ENCODE measurements at places on chromosomes 11 and 22.

- no peak overlapping the region for H3K27ac ChIP-seq
- H3K4me1 ChIP-seq: no peaks in the 10 kb centered on the region
- H3K4me3 ChIP-seq: no peak overlapping the region
- DNase-seq: no peak
- H3K27me3 ChIP-seq: no peaks in the 10 kb centered on the region
Measured at GRCh38 chr11:47477323-47477722, 28.4 kb upstream of the RAPSN start.

- peak; percentile 67 for DNase-seq
- no peak overlapping the region for H3K4me3 ChIP-seq
- H3K36me3 ChIP-seq: no peaks in the 10 kb centered on the region
- no peak overlapping the region for H3K27ac ChIP-seq
Measured at GRCh38 chr11:122215244-122215992, 99.4 kb upstream of the BLID start.

- H3K4me1 ChIP-seq: peaks cover 31% of the 10 kb centered on the region
- H3K27me3 ChIP-seq: peaks cover 73% of the 10 kb centered on the region
- H3K27ac ChIP-seq: no peak overlapping the region
- DNase-seq: no peak
- no peaks in the 10 kb centered on the region for H3K36me3 ChIP-seq
- H3K4me3 ChIP-seq: peak overlapping the region; percentile 80
Measured at GRCh38 chr11:124740277-124740882, 638 bp downstream of the NRGN start.

DNA sequence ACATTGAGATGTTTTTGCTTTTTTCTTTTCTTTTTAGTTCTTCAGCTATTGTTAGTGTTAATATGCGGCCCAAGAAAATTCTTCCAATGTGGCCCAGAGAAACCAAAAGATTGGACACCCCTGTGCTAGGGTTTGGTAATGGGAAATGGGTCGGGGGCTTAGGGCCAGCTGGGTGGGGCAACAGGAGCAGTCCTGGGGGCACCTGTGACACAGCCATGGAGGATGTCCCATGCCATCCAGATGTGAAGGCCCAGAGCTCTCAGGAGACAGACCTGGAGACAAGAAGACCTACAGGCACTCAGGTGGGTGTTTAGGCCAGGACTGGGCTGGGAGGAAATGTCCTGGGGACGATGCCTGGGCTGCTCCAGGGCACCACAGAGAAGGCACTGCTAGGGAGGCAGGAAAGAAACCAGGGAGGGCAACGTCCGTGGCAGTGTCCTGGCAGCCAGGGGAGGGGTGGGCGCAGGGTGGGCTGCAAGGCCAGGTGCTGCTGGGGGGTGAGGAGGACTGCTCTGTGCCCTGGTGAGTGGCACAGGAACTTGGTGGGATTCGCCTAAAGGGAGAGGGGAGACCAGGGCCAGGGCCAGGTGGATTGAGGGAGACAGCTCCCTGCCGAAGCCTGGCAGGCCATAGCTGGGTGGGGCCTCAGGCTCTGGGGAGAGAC lies 21.4 kb downstream of the RELT start:
- H3K4me1 ChIP-seq: no peaks in the 10 kb centered on the region
- H3K27ac ChIP-seq: no peak overlapping the region
- no peaks in the 10 kb centered on the region for H3K27me3 ChIP-seq
- no peak for DNase-seq
- peaks cover 12% of the 10 kb centered on the region for H3K36me3 ChIP-seq

- H3K27ac ChIP-seq: no peak overlapping the region
- peaks cover 89% of the 10 kb centered on the region for H3K36me3 ChIP-seq
- no peak overlapping the region for H3K4me3 ChIP-seq
- no peaks in the 10 kb centered on the region for H3K4me1 ChIP-seq
Measured at GRCh38 chr22:46280999-46281623, 13.3 kb downstream of the TTC38 start.

DNA sequence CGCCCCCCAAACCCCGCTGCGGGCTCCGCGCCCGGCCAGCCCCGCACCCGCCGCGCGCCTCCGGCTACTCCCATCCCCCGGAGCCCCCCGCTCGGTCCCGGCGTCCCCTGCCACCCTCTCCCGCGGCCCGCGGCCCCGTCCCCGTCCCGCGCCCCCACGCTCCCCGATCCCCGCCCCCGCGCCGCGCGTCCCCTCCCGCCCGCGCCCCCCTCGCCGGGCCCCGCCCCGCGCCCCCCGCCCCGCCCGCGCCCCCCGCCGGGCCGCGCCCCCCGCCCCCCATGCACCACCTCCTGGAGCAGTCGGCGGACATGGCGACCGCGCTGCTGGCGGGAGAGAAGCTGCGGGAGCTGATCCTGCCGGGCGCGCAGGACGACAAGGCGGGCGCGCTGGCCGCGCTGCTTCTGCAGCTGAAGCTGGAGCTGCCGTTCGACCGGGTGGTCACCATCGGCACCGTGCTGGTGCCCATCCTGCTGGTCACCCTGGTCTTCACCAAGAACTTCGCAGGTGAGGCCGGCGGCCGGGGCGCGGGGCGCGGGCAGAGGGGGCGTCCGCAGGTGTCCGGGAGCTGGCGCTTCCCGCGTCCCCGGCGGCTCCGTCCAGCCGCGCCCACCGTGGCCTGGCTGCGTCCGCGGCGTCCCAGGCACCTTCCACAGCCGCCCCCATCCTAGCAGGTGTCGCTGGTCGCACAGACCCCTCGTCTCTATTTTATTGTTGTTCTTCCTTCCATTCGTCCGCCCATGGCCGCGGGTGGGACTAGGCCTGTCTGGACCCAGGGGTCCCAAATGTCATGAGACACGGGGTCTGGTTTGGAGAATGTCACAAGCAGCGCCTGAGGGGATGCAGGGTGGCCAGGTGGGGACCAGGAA lies at the start of gene PANX2:
TSS of gene PANX2 (plus strand) at position 279 of the 866 bp plus-strand sequence. CDS start at position 279, 0 bp downstream.
- no peaks in the 10 kb centered on the region for H3K36me3 ChIP-seq
- no peak within 1 kb of the TSS for H3K27ac ChIP-seq
- no peak for DNase-seq
- no peaks in the 10 kb centered on the region for H3K27me3 ChIP-seq
- peak within 1 kb of the TSS; percentile 45 for H3K4me3 ChIP-seq

GRCh38 chr11:87007963-87008362 lies 29.8 kb upstream of the TMEM135 start:
- no peaks in the 10 kb centered on the region for H3K36me3 ChIP-seq
- no peaks in the 10 kb centered on the region for H3K4me1 ChIP-seq
- H3K27me3 ChIP-seq: no peaks in the 10 kb centered on the region

DNA sequence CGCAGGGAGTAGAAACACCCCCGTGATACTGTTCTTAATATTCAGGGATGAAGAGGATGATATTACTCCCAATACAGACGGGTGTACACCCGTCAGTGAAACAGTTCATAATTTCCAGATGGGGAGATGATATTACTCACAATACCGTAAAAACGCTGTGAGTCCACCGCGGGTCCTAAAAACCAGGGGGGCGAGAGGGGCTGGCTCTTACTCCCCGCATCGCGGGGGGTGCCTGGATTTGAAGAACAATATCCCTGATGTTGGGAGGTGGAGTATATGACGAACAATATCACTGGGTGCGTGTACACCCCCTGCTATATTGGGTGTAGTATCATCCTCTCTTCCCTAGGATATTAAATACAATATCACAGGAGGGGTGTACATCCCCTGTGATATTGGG lies 20.5 kb upstream of the APOL5 start:
- no peak overlapping the region for H3K4me3 ChIP-seq
- no peak for DNase-seq
- no peaks in the 10 kb centered on the region for H3K36me3 ChIP-seq
- H3K4me1 ChIP-seq: no peaks in the 10 kb centered on the region
- H3K27me3 ChIP-seq: no peaks in the 10 kb centered on the region
- H3K27ac ChIP-seq: no peak overlapping the region

DNA sequence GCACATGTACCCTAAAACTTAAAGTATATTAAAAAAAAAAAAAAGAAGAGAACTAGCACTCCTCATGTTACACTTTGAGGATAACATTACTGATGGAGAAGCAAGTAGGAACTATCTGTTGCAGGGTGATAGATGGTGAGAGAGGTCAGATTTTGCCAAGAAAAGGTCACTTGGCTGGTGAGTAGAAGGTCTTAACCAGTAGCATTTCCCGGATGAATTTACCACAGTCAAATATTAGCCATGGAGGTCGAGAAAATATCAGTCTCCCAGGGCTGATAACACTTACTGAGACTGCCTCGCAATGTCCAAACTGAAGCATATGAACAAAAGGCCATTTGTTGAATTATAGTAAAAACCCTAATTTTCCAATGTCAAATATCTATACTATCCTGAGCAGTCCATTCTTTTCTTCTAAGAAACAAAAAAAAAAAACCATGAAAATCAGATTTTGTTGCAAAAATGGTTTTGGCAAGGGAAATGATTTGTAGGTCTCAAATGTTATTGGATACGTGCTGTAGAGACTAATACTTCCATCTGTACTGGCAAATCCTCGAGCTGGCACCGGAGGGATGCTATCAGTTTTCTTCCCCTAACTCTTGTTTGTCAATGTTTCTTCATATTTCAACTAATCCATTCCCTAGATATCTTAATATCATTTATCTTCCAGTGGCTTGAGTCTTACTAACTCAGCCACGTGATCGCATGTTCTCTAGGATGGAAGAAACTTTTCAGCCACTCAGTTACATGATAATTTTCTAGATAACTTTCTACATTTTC lies 14.5 kb upstream of the BBOX1 start:
- no peak for DNase-seq
- no peak overlapping the region for H3K4me3 ChIP-seq
- H3K4me1 ChIP-seq: no peaks in the 10 kb centered on the region
- H3K27me3 ChIP-seq: no peaks in the 10 kb centered on the region
- H3K27ac ChIP-seq: no peak overlapping the region
- H3K36me3 ChIP-seq: no peaks in the 10 kb centered on the region

DNA sequence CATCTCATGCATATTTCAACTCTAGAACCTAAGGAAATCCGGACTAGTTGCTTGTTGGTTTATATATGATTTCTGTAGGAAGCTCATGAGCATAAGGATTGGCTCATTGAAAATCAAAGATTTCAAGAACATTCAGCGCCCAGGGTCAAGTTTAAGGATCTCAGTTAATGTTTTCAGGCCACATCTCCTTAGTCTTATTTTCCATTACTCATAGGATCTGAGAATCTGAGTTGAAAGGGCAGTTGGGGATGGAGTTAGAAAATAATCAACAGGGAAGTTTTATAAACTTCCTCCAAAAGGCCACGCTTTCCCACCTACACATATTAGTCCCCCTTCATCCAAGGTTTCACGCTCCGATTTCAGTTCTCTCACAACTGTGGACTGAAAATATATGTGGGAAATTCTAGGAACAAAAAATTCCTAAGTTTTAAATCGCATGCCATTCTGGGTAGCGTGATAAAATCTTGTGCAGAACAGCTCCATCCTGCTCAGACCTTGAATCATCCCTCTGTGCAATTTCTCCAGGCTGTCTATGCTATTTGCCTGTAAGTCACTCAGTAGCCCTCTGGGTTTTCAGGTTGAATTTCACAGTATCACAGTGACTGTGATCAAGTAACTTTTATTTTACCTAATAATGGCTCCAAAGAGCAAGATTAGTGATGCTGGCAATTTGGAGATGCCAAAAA lies 160.2 kb downstream of the KIRREL3 start:
- H3K27ac ChIP-seq: no peak overlapping the region
- no peaks in the 10 kb centered on the region for H3K36me3 ChIP-seq
- H3K4me1 ChIP-seq: peaks cover 2% of the 10 kb centered on the region
- H3K27me3 ChIP-seq: no peaks in the 10 kb centered on the region
- DNase-seq: no peak

DNA sequence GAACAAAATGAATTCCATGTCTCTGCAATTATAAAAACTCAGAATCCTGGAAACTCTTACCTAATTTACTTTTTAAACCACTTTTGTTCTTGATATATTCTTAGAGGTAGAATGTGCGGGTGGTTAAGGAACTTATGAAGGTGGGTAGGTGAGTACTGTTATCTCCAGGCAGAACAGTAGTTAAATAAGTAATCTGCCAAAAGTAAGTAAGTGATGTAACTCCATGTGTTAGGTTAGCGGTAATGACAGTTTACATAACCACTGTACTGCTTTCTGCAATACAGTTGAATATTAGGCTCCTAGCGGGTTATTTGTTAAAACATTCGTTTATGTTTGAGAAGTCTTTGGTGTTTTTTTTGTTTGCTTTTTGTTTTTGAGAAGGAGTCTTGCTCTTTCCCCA lies 7.1 kb downstream of the LARGE1 start:
- no peak for DNase-seq
- peaks cover 3% of the 10 kb centered on the region for H3K4me1 ChIP-seq
- H3K4me3 ChIP-seq: no peak overlapping the region
- no peak overlapping the region for H3K27ac ChIP-seq

- no peak for DNase-seq
- no peak overlapping the region for H3K27ac ChIP-seq
- no peaks in the 10 kb centered on the region for H3K36me3 ChIP-seq
- H3K4me1 ChIP-seq: no peaks in the 10 kb centered on the region
- no peak overlapping the region for H3K4me3 ChIP-seq
- no peaks in the 10 kb centered on the region for H3K27me3 ChIP-seq
Measured at GRCh38 chr11:74221816-74222215, 50.7 kb downstream of the PPME1 start.

- no peaks in the 10 kb centered on the region for H3K27me3 ChIP-seq
- H3K36me3 ChIP-seq: no peaks in the 10 kb centered on the region
- DNase-seq: no peak
- H3K27ac ChIP-seq: no peak overlapping the region
Measured at GRCh38 chr11:3184732-3185347, 19.7 kb upstream of the OSBPL5 start.

DNA sequence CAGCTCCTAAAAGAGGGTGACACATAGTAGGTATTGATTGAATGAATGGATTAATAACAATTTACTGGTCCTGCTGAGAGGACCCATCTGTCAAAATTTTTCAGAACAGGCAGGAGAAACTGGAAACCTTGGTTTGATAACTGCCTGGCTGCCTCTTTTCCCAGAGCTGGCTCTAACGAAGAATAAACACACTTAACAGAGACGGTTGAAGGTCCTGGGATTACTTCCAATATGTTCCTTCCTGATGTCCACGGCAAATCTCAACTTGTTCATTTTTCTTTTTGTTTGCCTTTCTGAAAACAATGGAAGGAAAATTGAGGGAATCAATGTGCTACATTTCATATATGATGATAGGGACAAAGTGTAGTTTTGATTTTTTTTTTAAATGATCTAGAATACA lies 76.5 kb upstream of the SYT13 start:
- H3K36me3 ChIP-seq: no peaks in the 10 kb centered on the region
- H3K4me3 ChIP-seq: no peak overlapping the region
- peaks cover 10% of the 10 kb centered on the region for H3K4me1 ChIP-seq
- H3K27me3 ChIP-seq: no peaks in the 10 kb centered on the region
- DNase-seq: no peak
- H3K27ac ChIP-seq: no peak overlapping the region

DNA sequence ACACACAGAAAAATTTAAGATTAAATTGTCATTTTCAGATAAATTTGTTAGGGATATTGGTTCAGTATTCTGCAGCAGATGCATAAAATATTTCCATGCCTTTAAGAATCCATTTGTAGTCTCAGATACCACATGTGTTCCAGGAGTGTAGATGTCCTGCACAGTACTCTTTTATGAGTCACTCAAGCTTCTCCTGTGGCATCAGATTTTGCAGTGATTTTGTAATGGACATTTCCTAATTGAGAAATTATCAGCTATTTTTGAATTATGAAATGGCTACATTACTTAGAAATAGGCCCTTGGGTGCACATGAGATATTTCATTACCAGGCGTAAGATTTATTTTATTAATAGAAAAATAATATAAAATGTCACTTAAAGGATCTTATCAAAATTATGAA lies 18.9 kb downstream of the MMP3 start:
- no peak overlapping the region for H3K27ac ChIP-seq
- H3K4me3 ChIP-seq: no peak overlapping the region
- H3K36me3 ChIP-seq: no peaks in the 10 kb centered on the region
- DNase-seq: no peak
- no peaks in the 10 kb centered on the region for H3K4me1 ChIP-seq
- no peaks in the 10 kb centered on the region for H3K27me3 ChIP-seq

GRCh38 chr11:73559743-73560142 lies 38.2 kb downstream of the FAM168A start:
- no peak overlapping the region for H3K4me3 ChIP-seq
- no peaks in the 10 kb centered on the region for H3K27me3 ChIP-seq
- H3K36me3 ChIP-seq: peaks cover 2% of the 10 kb centered on the region
- H3K27ac ChIP-seq: no peak overlapping the region
- no peak for DNase-seq
- no peaks in the 10 kb centered on the region for H3K4me1 ChIP-seq

Measured in neuronal stem cell (in vitro differentiated cells).